ENCODE measurements at places on chromosomes 7 and 10.
A peak's percentile ranks its signal among the peaks of the same experiment; 100 is the strongest.

DNA sequence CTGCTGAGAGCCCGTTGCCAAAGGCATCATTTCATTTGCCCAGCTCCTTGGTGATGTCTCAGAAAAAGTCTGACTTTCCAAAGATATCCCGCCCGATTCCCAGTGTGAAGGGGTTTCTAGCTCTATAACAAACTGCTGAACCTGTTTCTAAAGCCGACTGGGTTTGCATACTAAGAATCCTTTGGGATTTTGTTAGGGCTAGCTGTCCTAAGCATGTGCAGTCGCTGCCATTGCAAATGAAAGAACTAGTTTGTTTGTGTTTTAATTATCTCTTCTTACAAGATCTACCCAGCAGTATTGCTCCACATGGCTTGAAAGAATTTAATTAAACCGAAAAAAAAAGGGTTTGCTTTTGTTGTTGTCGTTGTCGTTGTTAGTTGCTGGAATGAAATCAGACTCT lies 476.6 kb downstream of the GATA3 start:
- DNase-seq, result no peak

GRCh38 chr7:130943981-130944380 lies 210.0 kb upstream of the KLF14 start:
- no peak for DNase-seq

DNA sequence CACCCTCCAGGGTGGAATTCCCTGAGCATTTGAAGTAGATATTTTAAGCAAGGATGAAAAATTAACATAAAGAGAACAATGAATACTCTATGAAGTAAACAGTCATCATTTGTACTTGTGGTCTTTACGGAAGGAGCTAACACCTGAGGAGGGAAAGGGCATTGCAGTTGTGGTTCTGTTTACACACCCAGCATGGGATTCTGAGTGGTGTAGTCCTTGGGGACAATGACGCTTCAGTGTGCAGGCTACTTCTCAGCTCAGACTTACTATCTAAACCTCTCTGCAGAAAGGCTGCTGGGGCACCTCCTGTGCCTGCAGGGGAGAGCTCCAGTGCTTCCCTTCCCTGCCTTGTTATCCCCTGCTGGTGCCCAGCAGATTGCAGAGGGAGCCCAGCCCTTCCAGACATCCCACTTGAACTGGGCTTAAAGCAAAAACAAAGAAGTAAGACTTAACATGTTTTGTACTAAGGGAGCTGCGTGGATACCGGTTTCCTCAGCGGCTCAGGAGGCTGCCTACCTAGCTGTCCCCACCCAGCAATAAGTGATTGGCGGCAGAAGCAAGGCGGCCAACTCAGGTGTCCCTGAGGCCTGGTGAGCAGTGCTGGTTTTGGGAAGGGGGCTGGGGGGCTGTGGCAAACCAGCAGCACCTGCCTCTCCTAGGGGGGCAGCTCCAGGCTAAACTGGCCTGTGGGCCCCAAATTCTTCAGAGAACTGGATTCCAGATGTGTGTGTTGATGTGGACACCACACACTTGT lies 89.1 kb downstream of the CELF2 start:
- DNase-seq, result no peak

GRCh38 chr7:139548302-139549028 lies 25.0 kb downstream of the CLEC2L start:
- no peak for DNase-seq

DNA sequence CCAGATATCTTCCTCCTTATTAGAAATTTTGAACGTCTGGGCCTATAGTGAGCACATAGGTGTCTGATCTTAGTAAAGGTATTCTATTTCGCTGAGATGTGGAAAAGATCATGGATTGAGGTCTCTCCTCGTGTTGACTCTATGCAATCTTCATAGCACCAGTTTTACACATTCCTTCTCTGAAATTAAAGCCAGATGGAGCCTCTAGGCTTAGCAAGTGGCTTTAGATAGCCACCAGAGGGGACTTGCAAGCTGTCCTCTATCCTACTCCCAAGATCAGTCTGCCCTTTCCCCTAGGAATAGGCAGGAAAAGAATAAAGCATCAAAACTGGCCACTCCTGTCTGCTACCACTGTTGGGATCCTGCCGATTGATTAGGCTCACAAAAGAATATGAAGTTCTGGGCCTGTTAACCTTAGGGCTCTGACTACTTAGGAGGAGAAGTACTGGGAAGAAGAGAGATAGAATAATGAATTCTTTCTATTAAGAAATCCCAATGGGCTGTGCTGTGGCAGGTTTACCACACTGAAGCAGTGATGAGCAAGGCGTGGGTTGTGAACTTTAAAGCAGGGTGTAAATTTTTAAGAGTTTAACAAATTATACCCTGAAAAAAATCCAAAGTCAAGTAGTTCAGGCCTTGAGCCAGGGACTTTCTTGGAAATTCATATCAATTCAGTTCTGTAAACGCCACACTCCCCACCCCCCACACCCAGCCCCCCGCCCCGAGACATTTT lies 2.2 kb upstream of the STRIP2 start:
- DNase-seq, result no peak

GRCh38 chr7:109126404-109127050 lies 556.9 kb downstream of the DNAJB9 start:
- DNase-seq, result no peak

DNA sequence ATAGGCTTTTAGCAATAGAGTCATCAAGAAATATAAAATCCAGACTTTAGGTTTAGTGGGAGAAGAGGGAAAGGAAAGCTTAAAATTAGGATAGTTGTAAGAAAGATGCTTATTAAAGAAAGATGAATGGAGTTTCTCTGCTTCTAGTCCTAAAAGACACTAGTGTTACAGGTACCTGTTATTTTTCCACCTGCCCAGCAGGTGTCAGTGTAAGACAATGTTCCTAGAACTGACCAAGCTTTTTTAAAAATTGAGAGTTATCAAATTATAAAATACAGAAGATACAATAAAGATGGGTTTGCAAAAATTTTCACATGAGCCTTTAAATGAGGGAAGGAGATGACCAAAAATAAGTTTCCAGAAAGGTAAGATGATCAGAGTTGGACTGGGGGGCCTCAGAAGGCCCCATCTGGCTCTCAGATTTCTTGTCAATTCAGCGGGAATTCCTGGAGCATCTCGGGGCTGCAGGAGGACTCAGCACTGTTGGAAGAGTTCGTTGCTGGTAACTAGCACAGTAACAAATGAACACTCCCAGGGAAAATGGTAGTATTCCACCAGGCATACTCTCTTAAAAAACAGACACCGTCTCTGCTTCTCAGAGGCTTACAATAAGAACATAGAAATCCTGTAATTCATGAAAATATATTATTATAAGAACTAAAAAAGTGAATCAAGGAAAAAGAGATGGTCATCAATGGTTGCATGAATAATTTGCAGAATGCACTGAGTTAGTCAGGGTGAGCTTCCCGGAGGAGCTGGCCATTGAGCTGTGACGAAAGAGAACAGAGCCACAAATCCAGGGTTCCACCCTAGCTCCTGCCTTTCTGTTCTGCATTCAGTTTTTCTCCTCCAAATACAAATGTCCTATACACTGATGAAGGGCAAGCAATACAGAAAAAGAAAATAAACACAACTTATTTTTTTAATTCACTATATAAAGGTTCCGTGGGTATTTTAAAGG lies 71.8 kb upstream of the PIK3CG start:
- DNase-seq, result peak; percentile 46
